ENCODE measurements at places on chromosomes 11 and 22.

DNA sequence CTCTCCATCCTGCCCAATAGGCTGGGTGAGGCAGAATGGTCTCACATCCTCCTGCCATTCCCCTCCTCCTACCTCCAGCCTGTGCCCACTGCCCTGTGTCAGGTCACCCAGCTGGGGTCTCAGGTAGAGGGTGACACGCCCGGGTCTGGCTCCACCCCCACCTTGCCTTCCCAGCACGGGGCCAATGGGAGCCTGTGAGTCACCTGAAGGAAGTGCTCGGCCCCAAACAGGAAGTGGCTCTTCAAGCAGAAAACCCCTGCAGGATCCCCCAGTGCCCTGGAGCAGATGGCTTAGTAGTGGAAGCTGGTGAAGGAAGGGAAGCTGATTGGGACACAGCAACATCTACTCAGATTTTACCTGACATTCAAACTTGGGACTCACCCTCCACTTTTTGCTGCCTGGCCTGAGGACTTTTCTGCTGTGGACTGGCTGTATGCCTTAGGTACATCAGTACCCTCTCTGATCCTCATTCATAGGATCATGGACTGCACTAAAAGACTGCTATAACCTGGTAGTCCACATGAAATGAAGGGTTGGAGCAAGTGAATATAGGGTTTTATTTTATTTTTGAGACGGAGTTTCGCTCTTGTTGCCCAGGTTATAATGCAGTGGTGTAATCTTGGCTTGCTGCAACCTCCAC is 33.4 kb downstream of the GDPD5 start:
- DNase-seq = no peak

- peak; percentile 81 for DNase-seq
Observed at GRCh38 chr11:12139144-12139881, 28.9 kb downstream of the MICAL2 start.

DNA sequence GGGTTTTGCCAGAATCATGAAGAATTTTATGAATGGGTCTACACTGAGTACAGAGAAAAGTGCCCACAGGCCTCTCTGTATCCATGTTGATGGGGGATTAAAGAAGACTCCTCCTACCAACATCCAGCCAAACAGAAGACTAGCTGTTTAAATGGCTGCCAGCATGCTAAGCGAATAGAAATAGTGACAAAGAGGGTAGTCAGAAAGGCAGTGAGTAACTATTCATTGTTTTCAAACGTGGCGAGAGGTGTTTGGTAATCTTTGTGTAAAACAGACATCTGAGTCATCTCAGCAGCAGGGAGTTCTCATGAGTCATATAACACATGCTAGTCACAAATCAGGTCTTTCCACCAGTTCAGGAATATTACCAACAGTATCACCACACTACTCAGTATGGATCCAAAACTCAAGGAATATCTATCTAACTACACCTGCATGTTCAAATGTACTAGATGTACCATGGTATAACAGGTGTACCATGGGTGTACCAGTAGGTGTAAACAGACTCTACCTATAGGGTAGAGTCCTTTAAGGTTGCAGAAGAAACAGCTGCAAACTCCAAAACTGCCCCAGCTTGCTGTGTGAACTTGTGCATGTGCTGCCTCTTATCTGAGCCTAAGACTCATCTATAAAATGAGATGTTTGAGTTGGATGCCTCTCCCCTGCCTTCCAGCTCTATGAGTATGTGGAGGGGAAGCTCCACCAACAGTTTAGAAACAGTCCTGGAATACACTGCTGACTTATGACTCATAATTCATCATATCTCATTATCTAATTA is 82.0 kb downstream of the SLC1A2 start:
- DNase-seq = peak; percentile 70

DNA sequence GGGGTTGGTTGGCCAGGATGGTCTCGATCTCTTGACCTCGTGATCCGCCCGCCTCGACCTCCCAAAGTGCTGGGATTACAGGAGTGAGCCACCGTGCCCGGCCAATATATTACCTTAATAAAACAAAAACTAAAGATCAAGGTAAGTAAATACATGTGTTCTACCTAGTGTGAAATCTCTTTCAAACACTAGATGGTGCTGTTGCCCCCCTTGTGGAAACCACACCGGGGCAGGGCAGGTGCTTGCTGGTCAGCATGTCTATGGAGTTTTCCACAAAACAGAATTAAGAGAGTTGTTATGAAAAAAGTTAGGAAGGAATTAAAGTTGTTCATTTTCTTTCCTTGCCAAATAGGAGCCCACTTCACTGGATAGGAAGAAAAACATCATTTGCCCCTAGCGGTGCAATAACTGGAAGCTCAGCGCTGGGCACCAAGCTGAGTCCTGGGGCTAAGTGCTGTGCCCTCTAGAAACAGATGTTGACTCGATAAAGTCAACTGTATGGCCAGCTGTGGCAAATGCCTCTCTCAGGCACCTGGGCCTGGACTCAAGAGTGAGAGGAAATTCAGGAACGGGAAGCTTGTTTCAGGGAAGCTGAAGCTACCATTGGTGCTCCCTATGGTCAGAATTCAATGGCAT is 6.3 kb upstream of the KCNJ5 start:
- peak; percentile 54 for DNase-seq

DNA sequence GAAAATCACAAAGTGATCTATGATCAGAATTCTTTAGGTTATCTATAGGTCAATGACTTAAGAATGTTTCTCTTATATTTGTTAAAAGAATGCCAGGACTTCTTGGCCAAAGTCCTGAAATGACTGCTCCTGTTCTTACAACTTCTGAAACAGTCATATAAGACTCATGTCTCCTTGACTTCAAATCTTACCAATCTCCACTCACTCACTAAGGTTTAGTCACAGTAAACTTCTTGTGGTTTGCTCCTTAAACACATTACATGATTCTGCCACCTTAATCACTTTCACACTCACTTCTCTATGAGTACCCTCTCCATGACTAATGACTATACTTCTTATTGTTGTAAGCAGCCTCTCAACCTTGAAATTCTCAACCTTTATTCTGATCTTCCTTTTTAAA is 648.7 kb upstream of the CCDC179 start:
- no peak for DNase-seq

DNA sequence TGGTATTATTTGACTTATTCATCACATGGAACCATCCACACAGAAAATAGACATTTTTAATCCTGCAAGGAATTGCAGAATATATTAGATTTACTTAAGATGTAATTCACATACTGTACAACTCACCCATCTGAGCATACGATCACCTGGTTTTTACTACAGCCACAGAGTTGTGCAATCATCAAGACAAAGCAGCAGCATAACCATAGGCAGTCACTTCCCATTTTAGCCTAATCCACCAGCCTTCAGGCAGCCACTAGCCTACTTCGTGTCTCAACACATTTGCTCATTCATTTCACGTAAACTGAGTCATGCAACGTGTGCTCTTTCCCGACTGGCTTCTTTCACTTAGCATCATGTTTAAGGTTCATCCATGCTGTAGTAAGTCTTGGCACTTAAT is 23.0 kb downstream of the PIWIL3 start:
- DNase-seq = no peak

DNA sequence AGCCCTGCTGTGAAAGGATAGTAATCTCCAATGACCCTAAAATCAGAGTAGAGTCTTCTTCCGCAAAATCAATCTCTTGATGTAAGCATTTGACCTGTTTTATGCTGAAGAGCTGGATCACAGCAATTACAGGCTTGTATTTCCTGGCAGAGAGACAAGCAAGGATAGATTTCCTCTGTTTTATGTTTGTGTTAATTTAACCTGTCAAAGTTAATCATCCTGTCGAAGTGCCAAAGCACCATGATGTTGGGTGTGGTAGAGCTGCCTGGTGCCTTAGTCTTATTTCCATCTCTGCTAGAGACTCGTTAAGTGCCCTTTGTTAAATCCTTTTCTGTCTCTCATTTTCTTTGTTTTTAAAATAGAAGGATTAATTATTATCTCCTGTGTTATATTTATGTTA is 248.1 kb downstream of the CNTN5 start:
- DNase-seq = no peak

DNA sequence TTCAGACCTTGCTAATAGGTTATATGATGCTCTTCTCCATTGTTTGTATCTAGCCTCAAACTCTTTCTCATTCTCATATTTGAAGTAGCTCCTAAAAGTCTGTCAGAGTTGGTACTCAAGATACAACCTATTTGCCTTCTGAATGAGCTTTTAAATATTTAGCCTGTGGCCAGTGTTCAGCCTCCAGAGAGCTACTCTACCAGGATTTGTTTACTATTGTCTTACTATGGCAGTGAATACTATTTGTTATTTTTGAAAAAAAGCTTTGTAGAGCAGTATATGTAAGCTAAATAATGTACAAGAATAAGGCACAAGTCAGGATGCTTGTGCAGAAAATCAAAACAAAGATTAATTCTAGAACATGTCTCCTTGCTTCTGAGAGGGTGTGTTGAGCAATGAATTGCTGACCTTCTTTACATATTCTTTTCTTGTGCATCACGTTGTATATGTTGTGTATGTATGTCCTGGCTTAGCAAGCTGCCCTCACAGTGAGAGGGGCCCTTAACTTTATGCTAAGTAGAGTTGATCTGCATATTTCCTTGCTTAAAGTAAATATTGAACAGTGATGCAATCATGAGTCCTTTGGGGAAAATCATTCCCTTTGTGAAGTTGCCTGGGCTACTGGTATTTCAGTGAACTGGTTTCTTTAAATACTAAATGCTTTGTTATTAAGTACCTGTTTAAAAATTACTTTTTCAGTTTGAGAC is 438.0 kb downstream of the LUZP2 start:
- DNase-seq = no peak

GRCh38 chr11:130897262-130898182 is 18.8 kb downstream of the SNX19 start:
- peak; percentile 72 for DNase-seq

DNA sequence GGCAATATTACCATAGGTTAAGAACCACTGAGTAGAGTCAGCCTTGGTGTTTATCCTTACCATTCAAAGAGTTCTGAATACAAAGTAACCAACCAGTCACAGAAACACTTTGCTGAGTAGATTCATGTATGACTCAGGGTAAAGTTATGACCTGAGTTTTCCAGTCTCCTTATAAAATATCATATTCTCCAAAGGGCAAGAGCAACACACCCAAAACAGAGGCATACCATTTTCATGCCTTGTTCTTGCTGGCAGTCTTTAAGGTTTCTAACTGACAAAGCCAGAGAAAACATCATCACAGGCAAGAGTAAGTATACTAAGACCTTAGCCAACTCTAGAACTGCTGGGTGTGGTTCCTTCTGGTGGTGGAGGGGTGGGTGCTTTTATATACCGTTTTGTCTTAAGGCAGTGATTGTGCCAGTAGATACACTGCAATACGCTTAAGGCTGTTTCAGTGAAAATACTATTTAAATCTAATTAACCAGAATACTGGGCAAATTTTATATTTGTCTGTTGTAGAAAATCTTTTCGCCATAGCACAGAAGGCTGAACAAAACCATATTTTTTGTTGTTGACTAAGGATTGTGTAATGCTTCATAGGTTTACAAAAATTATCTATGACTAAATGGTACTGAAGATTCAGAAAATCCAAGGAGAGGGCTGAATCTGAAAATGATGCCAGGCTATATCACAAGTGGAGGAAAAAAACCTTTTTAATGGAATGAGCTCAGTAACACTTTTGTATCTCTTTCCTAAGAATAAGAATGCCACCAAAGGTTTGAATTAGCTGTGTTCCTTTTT is 3.0 kb downstream of the ATL3 start:
- DNase-seq = peak; percentile 88

All from hepatic stellate cell (primary cell).